Myometrial cell (primary cell): ENCODE measurements at places on chromosomes 7 and 10. TPM values are rescaled to one million over a fixed set of nuclear protein-coding genes. Genes with fewer than 3 reads are reported as not detected.

Gene TMEM229A
- total RNA-seq, result not detected in 2 replicates

Gene AZGP1
- total RNA-seq, result not detected in 2 replicates

Gene CCDC71L
- total RNA-seq, result 181 and 217 TPM in 2 replicates

Gene FOXI2
- not detected in 2 replicates for total RNA-seq

Gene VCL
- 120 and 126 TPM in 2 replicates for total RNA-seq

Gene CPA2
- 0.89 TPM in 1 of 2 replicates, not detected in the other for total RNA-seq

Gene IFIT2
- 5.8 TPM in 2 replicates for total RNA-seq

Gene CHAT
- total RNA-seq, result not detected in 2 replicates

Gene GPR146
- not detected in 2 replicates for total RNA-seq

Gene MPP7
- under 0.01 and 2.3 TPM in 2 replicates for total RNA-seq

Gene ITGB8
- total RNA-seq, result 1.2 and 2.5 TPM in 2 replicates
